ENCODE measurements at places on chromosomes 6 and 20.

- DNase-seq: peak; percentile 2
Measured at GRCh38 chr20:34215711-34216381, 25.4 kb upstream of the ASIP start.

- peak; percentile 64 for DNase-seq
Measured at GRCh38 chr6:26233649-26234420, 131.2 kb upstream of the BTN3A2 start.

DNA sequence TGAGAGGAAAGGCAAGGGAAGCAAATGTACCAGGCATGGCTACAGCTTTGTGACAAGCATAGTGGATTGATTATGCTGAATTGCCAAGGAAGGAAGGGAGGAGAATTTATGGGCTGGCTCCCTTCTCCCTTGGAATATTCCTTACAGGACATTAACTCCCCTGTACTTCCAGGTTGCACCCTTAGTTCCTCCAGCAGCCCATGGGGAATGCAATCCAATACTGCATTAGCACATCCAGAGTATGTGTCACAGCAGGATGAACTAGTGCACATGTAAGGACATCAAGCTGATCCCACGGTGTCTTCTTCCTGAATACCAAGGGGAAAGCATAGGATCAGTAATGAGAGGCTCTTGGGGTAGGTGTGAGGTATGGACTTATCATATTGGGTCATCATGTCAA lies 390.7 kb upstream of the POU3F2 start:
- no peak for DNase-seq

- no peak for DNase-seq
Measured at GRCh38 chr20:19495905-19496703, 262.0 kb upstream of the RIN2 start.

- no peak for DNase-seq
Measured at GRCh38 chr6:139981066-139981624, 606.7 kb upstream of the CITED2 start.

DNA sequence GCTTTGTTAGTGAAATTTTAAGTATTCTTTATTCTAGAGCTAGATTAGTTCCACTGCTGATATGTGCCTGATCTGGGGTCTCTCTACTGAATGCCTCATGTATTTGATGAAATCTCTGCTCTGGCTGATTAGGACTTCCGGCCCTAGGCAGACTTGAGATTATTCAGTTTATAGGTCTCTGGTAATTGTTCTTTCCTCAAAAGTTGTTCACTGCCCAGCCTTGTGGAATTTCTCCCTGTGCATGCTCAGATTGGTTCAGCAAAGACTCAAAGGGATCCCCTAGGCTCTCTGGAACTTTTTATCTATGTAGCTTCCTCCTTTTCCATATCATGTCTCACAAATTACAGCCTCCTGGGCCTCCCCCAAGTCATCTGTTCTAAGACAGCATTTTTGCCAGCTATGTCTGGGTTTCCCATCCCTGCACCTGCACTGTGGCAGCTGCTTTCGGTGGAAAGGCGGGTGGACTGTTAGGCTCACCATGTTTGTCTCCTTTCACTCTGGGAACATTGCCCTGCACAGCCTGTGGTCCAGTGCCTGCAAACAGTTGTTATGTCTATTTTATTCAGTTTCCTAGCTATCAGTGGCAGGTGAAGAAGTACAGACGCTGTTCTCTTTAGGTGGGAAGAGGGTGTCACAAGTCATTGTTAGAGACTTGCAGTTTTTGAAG lies 73.7 kb downstream of the RPP40 start:
- no peak for DNase-seq
